ENCODE measurements at places on chromosomes 4 and X. TPM values are rescaled to one million over a fixed set of nuclear protein-coding genes. Genes with fewer than 3 reads are reported as not detected.

FAM9C gene
- total RNA-seq, result not detected

MAGEA9B gene
- total RNA-seq, result not detected

NLGN3 gene
- 1.7 TPM for total RNA-seq

CTBP1 gene
- 238 TPM for total RNA-seq

PCSK1N gene
- not detected for total RNA-seq

METAP1 gene
- total RNA-seq, result 52.8 TPM

CYLC1 gene
- total RNA-seq, result not detected

BMX gene
- not detected for total RNA-seq

RAI2 gene
- not detected for total RNA-seq

CTAG1A gene
- not detected for total RNA-seq

SH3RF1 gene
- total RNA-seq, result not detected

FAM184B gene
- not detected for total RNA-seq

CFAP299 gene
- total RNA-seq, result 3.7 TPM

RNF150 gene
- total RNA-seq, result not detected

TAF7L gene
- not detected for total RNA-seq

CPZ gene
- total RNA-seq, result not detected

GAR1 gene
- total RNA-seq, result 37.7 TPM

ATP8A1 gene
- 149 TPM for total RNA-seq

VSIG4 gene
- not detected for total RNA-seq

SEPTIN11 gene
- 43.2 TPM for total RNA-seq

NWD2 gene
- total RNA-seq, result not detected

GATA1 gene
- total RNA-seq, result not detected

FAM13A gene
- not detected for total RNA-seq

PLK4 gene
- 68.3 TPM for total RNA-seq

RFC1 gene
- total RNA-seq, result 135 TPM

SLC49A3 gene
- total RNA-seq, result not detected

PABPC1L2A gene
- not detected for total RNA-seq

PPARGC1A gene
- total RNA-seq, result 0.26 TPM

STEEP1 gene
- total RNA-seq, result 28.1 TPM

NEUROG2 gene
- total RNA-seq, result not detected

CENPVL2 gene
- not detected for total RNA-seq

ASB9 gene
- not detected for total RNA-seq

TRPC5OS gene
- not detected for total RNA-seq

OPRPN gene
- not detected for total RNA-seq

SLC4A4 gene
- total RNA-seq, result not detected

RADX gene
- 35.7 TPM for total RNA-seq

CFAP99 gene
- not detected for total RNA-seq

IGFBP7 gene
- total RNA-seq, result not detected

ENAM gene
- 3.5 TPM for total RNA-seq

BEND2 gene
- not detected for total RNA-seq

KLF8 gene
- not detected for total RNA-seq

ANK2 gene
- total RNA-seq, result 1.8 TPM

GPR143 gene
- total RNA-seq, result not detected

ARAP2 gene
- total RNA-seq, result 6.9 TPM

KLHL34 gene
- total RNA-seq, result not detected

TLR2 gene
- not detected for total RNA-seq

ITGB1BP2 gene
- 7.5 TPM for total RNA-seq

ADGRG4 gene
- total RNA-seq, result not detected

PLP1 gene
- total RNA-seq, result not detected

SUV39H1 gene
- 34.2 TPM for total RNA-seq

DCAF4L1 gene
- total RNA-seq, result 0.07 TPM

FAM133A gene
- not detected for total RNA-seq

GABRQ gene
- not detected for total RNA-seq

ACE2 gene
- total RNA-seq, result not detected

SPANXB1 gene
- total RNA-seq, result not detected

OTC gene
- not detected for total RNA-seq

NDUFC1 gene
- 63.6 TPM for total RNA-seq

VEGFC gene
- total RNA-seq, result not detected

STIM2 gene
- 368 TPM for total RNA-seq

Data from OCI-LY7 (cell line).